ENCODE measurements at places on chromosomes 6 and 20.

DNA sequence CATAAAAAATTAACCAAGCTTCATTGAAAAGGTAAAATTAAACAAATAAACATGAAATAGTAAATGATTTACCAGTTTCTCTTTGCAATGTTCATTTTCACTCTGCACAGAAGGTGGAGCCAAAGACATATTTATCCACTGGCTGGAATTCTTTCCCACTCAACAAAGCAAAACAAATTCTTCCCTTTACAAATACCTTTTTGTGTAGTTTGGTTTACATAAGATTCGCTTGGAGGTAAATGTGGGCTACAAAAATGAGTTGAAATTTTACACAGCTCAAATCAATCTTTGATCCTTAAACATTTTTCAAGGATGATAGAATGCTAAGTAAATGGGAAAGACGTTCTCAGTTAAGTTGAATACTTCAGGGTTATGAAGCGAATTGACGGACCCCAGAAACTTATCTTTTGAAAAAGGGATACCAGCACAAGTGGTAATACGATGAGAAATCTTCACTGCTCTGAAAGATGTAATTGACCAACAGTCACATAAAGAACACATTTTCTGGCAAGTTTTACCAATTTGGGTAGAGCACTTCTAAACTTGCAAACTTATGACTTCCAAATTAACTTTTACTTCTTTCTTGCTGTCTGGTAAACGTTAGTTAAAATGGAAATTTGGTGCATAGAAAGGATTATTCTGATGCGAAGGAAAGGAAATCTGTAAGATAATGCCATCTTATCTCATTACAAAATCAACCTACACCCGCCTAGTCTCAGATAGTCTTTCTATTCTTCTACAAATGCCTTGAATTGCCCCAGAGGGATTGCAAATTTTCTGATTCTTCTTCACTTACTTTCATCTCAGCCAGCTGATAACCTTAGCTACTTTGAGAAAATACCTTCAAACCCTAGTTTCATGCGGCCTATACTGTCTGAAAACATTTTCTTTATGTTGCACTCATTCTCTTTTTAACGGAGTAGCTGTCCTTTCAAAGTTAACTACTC is 4.7 kb upstream of the GJA1 start:
- no peak for DNase-seq

GRCh38 chr20:32661820-32662528 is 11.8 kb downstream of the C20orf203 start:
- DNase-seq, result no peak

GRCh38 chr6:6760002-6760401 is 171.5 kb downstream of the LY86 start:
- DNase-seq, result no peak

DNA sequence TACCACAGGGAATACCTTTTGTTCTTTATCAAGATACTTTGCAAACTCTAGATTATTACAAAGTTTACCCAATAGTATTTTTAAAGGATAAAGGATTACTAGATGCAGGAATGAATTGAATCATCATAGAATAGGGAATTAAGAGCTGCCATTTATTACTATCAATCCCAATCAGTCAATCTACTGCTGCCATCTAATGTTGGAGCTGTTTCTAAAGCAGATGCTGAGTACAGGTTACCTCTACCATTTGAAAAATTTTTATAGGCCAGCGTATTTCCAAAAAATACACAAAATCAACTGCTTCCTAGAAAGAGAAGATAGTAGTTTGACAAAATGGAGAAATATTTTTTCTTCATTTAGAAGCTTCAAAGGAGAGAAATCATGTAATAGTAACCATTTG is 520.4 kb downstream of the ADGRB3 start:
- DNase-seq, result no peak

DNA sequence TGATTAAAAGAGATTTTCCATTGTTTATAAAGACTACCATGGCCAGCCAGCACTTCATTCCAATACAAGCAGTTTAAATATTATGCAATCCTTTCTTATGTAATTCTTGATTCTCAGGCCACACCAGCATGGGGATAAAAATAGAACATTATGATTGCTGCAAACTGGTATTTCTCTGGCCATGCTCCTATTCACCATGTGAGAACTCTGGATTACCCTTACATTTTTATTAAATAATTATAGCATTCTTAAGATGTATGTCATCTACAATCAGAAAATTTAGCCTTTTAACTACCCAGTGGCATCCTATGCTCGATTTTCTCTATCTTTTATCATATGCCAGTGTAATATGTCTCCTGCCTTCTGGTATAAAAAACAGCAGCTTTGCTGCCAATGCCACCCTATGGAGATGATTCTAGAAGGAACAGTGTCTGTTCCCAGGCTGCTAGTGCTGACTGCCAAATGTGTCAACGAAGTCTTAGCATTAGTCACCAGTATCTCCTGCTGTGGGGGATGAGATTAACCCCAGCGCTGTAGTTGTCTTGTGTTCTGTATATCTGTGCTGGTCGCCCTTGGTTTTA is 501.4 kb downstream of the BCKDHB start:
- no peak for DNase-seq

DNA sequence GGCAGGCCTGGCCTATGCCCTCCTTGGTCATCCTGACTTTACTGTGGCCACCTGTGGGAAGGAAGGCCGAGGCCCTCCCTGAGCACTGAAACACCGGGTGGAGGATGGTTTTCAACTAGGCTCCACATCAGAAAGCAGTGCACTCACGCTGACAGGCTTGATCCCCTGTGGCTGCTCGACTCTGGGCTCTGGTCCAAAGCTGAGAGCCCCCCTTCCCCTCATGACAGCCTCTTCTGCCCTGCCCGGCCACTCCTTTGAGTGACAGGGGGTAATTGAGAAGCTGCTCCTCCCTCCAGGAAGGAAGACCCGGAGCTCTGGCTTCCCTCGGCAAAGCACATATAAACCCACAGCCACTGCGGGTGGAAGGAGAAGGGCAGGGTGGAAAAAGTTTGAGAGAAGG is 43.6 kb downstream of the MUC22 start:
- no peak for DNase-seq

DNA sequence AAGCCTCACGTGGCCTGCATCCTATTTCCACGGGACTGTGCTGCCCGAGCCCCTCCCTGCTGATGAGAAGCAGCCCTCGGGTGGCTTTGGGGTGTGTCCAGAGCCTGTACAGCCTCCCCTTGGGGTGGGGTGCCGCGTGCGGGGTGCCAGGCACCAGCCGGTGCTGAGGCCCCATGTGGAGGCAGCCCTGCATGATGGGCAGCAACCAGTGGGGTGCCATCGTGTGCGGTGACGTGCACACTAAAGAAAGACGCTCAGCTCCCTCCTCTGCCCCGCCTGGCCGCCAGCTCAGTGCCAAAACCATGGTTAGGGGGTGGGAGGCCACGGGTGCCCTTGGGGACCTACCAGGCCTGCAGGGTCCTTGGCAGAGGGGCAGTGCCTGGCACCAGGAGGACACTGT is 26.2 kb downstream of the NTSR1 start:
- DNase-seq, result no peak

- DNase-seq, result no peak
These were observed 239.7 kb upstream of the GMDS start for GRCh38 chr6:2485116-2485515.

GRCh38 chr20:37704955-37705354 is 11.1 kb downstream of the CTNNBL1 start:
- DNase-seq, result no peak

GRCh38 chr20:667351-668034 is 8.1 kb downstream of the SCRT2 start:
- peak; percentile 55 for DNase-seq

DNA sequence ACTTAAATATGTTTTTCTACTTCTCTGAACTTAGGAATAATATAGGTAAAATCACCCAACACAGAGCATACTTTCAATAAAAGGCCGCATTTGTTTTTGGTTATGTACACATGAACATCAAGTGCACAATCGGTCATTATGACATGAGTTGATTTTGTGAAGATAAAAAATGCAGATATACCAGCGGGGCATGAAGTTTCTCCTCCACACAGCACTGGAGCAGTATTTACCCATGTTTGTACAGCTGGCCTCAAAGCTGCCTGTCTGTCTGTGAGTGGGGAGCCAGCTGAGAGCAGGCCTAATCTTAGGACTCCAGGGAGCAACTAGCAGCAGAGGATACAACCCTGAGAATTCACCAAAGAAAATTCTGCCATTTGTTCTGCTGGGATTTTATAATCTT is 206.5 kb downstream of the TPBG start:
- no peak for DNase-seq

GRCh38 chr6:1581120-1581991 is 28.4 kb upstream of the FOXC1 start:
- DNase-seq, result no peak

- no peak for DNase-seq
These were observed 28.2 kb downstream of the BNIP5 start for GRCh38 chr6:36308514-36308913.

GRCh38 chr6:72740135-72740534 is 118.3 kb downstream of the KCNQ5 start:
- peak; percentile 3 for DNase-seq

- no peak for DNase-seq
These were observed 212.0 kb upstream of the SSTR4 start for GRCh38 chr20:22823119-22823518.

- DNase-seq, result no peak
These were observed 30.4 kb upstream of the MCM9 start for GRCh38 chr6:118965371-118965770.

GRCh38 chr6:75285283-75285639 is 669 bp upstream of the TMEM30A start:
- no peak for DNase-seq
